ENCODE measurements at places on chromosomes 3 and 15.
A peak's percentile ranks its signal among the peaks of the same experiment; 100 is the strongest.

GRCh38 chr3:126961791-126962461, 21.0 kb upstream of the PLXNA1 start:
- DNase-seq = no peak

DNA sequence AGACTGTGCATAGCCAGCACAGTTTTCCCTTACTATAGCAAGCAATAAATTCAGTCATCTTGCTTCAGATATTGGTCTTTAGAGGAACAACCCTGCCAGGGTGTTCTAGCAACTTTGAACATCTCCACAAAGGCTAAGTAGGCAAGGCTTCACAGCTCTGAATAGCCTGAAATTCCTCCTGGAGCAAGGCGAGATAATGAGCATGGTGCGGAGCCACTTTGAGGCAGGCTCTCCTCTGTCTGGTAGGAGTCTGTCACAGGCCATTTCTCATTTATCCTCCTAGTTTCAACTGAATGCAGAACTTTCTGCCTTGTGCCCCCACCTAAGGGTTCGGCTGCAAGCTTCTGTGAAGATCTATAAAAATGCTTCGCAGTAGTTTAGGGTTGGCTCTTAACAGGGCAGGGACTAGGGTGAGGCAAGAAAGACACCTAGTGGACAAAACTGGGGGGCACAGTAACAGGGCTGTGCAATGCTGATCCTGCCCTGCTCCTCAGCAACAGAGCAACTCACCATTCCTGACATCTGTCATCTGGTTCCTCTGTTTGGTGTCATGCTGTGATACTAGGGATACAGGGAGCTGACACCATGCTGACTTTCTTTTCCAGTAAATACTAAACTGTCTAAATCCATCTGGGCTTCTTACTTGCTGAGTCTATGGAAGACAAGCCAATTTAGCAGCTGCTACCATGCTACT, 16.6 kb upstream of the EHHADH start:
- DNase-seq = peak; percentile 40

- DNase-seq = no peak
These were observed 8.4 kb downstream of the CD200 start for GRCh38 chr3:112341386-112341785.

DNA sequence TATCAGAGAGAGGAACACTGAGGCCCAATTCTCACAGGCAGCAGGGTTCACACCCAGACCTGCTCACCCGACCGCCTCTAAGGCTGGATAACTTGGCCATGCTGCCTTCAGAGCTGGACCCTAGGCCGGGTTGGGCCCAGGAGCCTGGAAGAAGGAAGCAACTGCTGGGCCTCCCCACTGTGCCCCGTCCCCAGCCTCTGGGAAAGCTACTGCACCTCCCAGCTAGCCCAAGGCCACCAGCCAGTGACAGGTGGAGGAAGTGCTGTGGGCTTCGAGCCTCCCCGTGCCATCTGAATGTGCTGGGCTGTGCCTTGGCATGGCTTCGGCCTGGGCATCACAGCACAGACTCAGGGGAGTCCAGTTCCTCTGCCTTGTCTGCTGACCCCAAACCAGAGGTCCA, 62.5 kb upstream of the RPL32 start:
- no peak for DNase-seq

- DNase-seq = no peak
These were observed 436.4 kb upstream of the RBMS3 start for GRCh38 chr3:28844298-28845005.

DNA sequence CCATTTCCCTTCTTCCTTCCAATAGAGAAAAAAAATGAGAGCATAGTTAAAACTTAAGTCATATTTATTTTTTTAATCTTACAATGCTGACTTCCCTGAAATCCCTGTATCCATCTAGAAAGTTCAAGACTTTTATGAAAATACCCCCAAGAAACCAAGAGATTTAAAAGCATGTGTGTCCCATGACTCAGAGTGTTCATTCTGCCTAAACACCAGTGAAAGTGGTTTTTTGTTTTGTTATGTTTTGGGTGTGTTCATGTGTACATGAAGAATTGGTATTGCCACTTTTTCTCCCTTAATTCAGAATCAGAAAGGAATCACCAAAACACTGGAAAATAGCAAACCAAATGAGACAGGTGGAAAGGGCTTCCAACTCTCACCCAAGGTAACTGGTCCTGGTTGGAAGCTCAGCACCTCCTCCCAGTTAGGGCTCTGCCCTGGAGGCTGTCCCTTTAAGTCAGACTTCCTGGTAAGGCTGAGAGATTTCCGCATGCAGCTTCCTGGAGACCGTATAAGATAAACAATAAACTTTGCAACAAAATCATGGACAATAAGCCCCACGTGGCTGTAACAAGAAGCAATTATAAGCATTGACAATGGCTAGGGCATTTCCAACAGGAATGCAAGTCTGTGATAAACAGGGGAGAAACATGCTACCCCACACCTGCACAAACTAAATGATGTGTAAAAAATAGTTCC, 121.9 kb upstream of the ARHGEF3 start:
- DNase-seq = no peak

DNA sequence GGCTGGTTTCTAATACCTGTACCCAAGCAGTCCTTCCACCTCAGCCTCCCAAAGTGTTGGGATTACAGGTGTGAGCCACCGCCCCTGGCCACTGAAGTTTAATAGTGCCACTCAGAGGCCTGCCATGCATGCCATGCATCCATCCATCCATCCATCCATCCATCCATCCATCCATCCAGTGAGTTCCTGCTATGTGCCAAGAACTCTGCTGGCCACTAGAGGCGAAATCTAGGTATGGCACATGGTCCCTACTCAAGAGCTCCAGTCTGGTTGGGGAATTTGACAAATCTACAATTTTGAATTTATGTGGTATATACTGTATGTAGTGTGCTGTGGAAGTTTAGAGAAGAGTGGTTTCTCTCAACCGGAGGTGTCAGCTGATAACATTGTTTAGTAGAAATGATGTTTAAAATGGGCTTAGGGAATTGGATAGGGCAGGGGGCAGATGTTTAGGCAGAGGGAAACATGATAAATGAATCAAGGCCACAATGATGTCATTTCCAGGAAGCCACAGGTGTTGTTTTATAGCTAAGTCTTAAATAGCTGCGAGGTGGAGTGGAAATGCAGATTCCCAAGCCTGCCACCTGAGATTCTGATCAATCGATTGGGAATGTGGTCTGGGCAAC, 384.4 kb upstream of the C2CD4B start:
- no peak for DNase-seq

DNA sequence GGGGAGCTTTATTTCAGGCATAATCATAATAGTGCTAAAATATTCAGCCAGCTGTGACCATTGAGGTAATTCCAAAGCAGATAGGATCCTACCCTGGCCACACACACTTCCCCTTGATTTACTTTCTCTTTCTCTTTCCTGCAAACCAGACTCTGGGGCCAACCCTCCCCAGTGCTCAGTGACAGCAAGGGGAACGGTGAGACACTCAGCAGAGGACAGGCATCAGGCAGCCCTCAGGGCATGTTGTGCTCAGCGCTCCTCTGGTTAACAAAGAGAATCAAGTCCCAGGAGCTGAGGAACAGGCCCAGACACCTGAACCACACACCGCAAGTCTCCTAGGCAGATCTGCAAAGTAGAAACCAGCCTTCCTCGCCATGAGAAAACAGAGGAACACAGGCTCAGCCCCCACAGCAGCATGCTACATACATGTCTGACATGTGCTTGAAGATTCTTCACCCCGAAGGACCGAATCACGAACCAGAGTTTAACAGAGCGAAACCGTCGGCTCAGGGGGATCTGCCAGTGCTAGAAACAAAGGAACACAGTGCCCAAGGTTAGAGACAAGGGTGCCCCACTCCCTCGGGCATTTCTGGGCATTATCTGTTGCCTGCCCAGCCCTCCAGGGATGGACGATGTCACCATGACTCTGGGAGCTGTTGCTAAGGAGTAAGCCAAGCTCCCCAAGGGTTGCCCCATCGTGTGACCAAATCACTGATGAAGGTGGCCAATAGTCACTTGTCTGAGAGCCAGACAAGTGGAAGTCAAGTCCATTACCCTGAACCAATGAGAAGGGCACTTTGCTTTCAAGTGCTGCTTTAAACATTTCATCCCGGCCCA, 17.5 kb downstream of the HDC start:
- DNase-seq = no peak

DNA sequence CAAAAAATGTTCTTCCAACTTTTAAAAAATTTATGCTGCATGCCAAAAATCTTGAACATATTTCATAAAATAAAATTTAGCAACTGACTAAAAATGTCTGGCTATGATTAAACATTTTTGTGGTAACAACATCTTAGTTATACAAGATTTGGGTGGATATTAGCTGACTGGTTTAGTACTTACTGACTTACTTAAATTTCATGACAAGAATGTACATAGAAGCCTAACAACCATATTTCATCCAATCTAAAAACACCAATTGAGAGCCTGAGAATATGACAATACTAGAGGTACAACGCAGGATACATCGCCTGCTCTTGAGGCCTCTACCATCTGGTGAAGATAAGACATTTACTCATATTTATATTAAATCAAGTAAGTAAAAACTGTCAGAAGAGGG, 34.6 kb downstream of the GNB4 start:
- no peak for DNase-seq

DNA sequence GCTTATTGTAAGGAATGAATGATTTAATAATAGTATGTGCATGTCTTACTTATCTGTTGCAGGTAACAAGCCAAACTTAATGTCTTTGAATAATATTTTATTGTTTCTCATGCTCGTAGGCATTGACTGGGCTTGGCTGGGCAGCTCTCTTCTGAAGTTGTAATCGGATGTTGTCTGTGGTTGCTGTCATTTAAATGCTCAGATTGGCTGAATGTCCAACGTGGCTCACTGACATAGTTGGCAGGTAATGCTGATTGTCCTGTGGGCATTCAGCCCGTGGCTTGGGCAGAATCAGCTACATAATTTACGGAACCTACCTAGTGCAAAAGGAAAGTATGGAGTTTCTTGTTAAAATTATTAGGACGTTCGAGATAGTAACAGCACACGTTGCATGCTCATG, 297.4 kb upstream of the GBE1 start:
- DNase-seq = no peak

DNA sequence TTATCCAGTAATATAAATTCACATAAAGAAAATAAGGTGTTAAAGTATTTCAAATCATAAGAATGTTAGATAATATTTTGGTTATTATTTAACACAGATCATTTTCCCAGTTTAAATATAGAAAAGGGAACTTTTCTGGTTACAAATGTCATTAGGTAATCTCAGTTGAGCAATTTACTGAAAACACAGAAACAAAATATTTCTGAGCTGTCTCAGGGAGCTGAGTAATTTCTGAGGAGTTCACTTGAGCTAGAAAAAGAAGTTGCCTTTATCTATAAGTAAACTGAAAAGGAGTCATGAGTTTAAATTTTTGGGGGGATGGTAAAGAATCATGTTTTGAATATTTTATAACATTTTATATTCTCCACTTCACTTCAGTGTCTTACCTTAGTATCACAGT, 855.4 kb upstream of the ARPP21 start:
- DNase-seq = no peak

- DNase-seq = no peak
These were observed 207.6 kb downstream of the ADAMTS17 start for GRCh38 chr15:100134089-100134583.

Data from NCI-H1930 (cell line).